ENCODE measurements at places on chromosomes 7 and 10. TPM values are rescaled to one million over a fixed set of nuclear protein-coding genes. Genes with fewer than 3 reads are reported as not detected.

- no peak for DNase-seq
These were observed 291.9 kb downstream of the GFRA1 start for GRCh38 chr10:115981081-115981480.

GRCh38 chr7:106613279-106613678, 47.7 kb downstream of the CCDC71L start:
- no peak for DNase-seq

DNA sequence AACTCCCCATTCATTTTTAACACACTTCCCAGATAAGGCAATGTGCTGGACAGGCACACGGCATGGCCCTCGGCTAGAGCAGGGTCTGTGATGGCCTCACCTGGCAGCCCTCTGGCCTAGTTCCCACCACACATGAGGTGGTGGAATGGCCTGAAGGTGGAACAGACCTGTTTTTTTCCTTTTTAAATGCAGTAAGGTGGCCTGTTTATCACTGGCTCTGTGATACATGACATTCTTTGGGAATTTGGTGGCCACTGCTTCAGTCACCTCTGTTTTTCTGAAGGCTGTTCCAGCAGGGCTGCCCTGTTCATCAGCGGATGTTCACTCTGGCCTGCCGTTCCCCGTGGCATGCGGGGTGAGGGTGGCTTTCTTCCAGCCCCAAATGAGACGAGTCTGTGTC, 36.6 kb downstream of the SHH start:
- DNase-seq, result no peak

Gene CEP55
- 5.7 TPM for total RNA-seq

Gene NKX2-3
- not detected for total RNA-seq

Data from tibial nerve (tissue), 4 donors.